Neural cell (in vitro differentiated cells): ENCODE measurements at places on chromosomes 7 and 10. TPM values are rescaled to one million over a fixed set of nuclear protein-coding genes. Genes with fewer than 3 reads are reported as not detected.

The EBF3 gene
- 0.38 and 0.98 TPM in 2 replicates for polyA plus RNA-seq

The FIGNL1 gene
- polyA plus RNA-seq = 32.8 and 38.5 TPM in 2 replicates

The GALNT17 gene
- 15.7 and 17.6 TPM in 2 replicates for polyA plus RNA-seq

The NKX2-3 gene
- not detected in 2 replicates for polyA plus RNA-seq

The SRRM3 gene
- 34.9 and 36.3 TPM in 2 replicates for polyA plus RNA-seq

The C10orf105 gene
- 0.11 TPM in 1 of 2 replicates, not detected in the other for polyA plus RNA-seq

The CRYGN gene
- not detected in 2 replicates for polyA plus RNA-seq
